Adipocyte (in vitro differentiated cells): ENCODE measurements at places on chromosomes 1 and 21.

GRCh38 chr1:85428471-85429089, 36.4 kb downstream of the DDAH1 start:
- DNase-seq, result no peak

- DNase-seq, result no peak
These were observed 52.5 kb upstream of the HSPA13 start for GRCh38 chr21:14435423-14435822.

GRCh38 chr1:23963617-23964234, 4.1 kb downstream of the PNRC2 start:
- DNase-seq, result no peak

DNA sequence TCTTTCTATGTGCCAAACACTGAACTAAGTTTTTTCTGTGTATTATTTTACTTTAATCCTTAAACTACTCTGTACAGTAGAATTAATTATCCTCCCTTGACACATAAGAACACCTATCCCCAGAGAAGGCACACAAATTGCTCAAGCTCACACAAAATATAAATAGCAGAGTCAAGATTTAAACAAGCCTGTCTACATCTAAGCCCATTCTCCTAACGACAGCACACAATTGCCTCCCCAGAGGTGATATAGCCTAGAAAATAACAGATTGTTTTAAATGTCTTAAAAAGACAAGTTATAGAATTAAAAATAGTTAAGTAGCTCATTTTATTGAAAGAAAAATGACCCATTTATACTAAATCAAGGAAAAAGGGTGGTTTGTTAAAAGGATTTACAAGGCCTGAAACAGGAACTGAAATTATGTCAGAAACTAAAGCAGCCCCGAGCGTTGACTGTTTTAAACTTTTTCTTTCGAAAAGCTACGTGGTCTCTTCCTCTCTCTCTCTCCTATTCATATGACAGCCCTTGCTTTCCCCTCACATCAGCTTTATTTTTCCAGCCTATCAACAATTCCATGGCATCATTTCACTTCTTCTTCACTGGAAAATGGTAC, 30.5 kb downstream of the TNFSF18 start:
- DNase-seq, result no peak

DNA sequence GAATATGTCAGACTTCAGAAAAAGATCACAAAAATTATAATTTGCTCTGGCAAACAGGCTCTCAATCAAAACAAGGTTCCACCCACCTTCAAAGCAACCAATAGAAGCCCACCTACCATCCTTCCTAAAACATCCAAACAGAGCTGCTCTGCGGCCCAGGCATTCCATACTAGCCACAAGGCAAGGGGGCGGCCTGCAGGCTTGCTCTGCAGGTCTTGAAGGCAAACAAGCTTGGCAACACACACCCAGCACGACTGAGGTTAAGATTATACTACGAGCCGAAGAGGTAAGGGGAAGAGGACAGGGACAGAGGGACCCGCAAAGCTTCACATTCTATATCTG, 207.3 kb downstream of the SLC45A1 start:
- DNase-seq, result peak; percentile 69

- peak; percentile 7 for DNase-seq
These were observed 43.1 kb upstream of the TNFSF18 start for GRCh38 chr1:173093691-173094445.

GRCh38 chr1:168631671-168632400, 55.4 kb downstream of the XCL1 start:
- DNase-seq, result no peak

DNA sequence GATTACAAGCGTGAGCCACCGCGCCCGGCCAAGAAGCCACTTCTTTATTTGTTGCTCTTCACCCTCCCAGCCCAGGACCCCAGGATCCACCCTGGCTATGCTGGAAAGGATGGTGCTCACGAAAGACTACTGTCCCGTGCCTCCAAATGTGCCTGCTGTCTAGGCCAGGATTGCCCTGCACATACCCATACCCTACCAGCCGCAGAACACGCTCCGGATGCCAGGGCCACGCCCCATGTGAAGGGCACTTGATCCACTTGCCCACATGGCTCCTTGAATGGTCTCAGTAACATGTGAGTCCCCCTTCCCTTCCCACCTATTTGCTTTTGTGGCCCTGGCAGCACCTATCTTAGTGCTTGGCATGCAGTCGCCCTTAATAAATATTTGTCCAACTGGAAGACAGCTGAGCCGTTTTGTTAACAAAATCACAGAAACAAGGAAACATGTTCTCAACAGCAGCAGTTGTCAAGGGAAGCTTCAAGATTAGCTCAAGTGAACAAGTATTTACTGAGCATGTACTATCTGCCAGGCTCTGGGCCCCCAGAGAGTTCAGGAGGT, 13.8 kb upstream of the UBXN10 start:
- no peak for DNase-seq

DNA sequence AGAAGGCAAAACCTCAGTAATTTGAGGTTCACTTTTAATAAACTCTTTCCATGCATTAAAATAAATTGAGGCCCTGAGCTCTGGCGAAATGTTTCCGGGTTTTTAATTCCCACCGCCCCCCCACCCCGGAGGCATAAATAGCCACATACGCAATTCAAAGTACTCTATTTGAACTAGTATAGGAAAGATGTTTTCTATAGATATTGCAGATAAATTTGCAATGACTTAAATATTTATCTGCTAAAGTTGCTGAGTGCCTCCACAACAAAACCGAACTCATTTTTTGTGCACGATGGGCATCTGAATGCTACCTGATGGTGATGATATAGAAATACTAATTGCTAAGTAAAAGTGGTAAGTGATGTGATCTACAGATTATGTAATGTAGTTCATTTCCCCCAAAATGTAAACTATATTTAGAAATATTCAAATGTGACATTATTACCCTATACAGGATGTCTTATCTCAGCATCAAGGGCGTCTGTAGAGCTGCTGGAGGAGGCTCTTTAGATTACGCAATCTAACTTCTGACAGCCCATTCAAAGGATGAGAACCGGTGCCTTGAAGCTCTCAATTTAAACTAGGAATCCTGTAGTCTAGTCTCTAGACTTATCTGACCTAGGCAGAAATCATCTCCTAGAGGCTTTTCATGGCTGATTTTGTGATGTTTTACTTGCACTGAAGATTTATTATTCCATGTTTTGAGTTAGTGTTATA, 8.5 kb downstream of the IRF2BP2 start:
- DNase-seq, result peak; percentile 72

GRCh38 chr1:182367926-182368325, 23.7 kb downstream of the GLUL start:
- DNase-seq, result no peak

DNA sequence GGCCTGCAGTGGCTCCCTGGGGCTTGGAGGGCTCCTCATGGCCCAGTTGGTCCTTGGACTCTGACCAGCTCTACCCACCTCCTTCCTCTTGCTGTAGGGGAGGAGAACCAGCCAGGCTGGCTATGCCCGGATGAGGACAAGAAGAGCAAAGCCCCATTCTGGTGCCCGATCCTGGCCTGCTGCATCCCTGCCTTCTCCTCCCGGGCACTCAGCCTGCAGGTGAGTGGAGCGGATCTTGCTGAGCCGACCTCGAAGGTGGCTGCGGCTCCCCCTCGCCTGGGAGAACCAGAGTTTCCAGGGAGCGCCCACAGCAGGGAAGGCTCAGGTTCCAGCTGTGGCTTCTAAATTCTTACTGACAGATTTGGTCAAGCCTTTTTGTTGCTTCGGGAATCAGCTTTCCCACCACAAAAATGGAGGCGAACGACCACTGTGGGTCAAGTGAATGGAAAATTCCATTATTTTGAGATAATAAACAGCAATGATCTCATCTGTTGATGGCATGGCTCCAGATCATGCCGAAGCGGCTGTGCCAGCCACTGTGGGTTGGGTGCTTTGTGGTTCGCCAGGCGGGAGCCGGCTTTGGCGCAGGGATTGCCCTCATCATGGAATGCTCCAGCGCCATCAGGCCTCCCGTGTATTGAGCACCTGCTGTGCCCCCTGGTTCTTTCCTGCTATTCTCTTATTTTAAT, 106.5 kb upstream of the ACTL8 start:
- DNase-seq, result no peak

DNA sequence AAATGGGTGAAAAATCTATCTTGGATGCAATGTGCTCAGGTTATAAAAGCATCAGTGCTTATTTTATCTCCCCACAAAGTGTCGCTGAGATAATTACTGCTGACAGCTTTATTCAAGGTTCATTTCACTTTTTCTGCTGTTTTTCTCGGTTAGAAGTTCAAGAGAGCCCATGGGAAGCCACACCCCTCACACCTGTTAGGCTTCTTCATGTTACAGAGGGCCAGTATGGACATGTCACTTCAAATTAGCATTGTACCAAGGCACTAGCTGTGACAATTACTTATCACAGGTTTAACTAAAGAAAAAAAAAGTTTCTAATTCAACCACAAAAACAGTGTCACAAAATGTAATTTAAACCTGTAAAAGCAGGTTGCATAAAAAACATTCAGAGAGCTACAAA, 187.3 kb upstream of the DMRTA2 start:
- DNase-seq, result no peak

DNA sequence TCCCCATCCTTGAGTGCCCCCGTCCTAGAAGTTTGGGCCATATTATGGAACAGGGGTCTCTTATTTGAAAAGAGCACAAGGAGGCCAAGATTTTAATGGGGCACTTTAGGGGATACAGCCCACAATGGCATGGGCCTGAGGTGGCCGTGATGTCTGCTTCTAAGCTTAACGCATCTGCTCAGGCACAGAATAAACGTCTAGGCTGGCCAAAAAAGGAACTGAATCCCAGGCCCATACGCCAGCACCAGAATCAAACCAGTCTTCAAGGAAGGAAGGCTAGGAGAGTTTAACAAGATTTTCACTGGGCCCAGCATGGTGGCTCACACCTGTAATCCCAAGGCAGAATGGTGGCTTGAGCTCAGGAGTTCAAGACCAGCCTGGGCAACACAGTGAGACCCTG, 9.2 kb upstream of the SARS1 start:
- no peak for DNase-seq

DNA sequence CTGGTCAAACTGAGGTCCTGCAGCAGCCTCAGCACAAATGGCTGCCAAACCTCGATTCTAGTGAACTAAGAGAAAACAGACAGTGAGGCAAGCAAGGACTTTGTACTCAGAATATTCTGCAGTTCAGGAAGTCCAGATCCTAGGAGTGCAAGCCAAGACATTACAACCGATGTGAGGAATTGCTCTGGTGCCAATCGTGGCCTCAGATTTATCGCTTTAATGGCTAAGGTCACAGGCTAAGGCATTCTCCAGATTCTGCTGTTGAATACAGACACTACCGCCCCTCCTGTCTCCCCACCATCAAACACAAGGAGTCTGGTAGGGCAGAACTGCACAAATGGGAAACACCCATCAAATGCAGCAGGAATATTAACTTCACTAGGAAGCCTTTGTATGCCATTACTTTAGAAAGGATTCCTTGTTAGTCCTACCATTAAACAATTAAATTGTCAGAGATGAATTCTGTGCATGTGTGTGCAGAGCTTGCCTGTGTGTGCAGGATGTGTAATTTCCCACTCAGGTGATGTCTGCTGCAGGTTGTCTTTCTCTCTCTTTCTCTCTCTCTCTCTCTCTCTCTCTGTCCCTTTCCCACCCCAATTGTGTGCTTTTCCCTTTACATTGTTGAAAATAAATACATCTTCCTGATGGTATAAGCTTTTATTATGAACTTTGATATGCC, 9.2 kb upstream of the SERTAD4 start:
- DNase-seq, result no peak

DNA sequence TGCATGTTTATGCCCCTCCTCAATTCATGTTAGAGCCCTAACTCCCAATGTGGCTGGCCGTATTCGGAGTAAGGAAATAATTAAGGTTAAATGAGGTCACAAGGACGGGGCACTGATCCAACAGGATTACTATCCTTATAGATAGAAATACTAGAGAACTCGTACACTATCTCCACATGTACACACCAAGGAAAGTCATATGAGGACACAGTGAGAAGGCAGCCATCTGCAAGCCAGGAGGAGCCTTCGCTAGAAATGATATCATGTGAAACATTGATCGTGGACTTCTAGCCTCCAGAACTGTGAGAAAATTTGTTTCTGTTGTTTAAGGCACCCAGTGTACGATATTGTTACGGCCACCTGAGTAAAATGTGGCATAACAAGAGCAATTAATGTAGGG, 79.7 kb downstream of the FAF1 start:
- no peak for DNase-seq

GRCh38 chr1:54371942-54372275, 34.3 kb downstream of the SSBP3 start:
- DNase-seq, result no peak

DNA sequence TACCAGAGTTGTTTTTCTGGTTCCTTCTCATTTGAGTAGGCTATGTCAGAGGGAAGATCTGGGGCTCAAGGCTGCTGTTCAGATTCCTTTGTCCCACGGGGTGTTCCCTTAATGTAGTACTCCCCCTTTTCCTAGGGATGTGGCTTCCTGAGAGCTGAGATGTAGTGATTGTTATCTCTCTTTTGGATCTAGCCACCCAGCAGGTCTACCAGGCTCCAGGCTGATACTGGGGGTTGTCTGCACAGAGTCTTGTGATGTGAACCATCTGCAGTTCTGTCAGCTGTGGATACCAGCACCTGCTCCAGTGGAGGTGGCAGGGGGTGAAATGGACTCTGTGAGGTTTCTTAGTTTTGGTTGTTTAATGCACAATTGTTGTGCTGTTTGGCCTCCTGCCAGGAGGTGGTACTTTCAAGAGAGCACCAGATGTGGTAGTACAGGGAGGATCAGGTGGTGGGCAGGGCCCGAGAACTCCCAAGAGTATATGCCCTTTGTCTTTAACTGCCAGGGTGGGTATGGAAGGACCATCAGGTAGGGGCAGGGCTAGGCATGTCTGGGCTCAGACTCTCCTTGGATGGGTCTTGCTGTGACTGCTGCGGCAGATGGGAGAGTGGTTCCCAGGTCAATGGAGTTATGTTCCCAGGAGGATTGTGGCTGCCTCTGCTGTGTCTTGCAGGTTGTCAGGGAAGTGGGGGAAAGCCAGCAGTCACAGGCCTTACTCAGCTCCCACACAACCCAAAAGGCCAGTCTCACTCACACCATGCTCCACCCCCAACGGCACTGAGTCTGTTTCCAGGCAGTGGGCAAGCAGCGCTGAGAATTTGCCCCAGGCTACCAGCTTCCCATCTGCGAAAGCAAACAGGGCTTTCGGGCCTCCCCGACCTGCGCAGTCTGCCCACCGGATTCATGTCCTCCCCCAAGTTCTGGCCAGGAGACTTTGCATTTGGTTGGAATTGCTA, 64.2 kb downstream of the SERINC2 start:
- peak; percentile 24 for DNase-seq

GRCh38 chr1:186536273-186536890, 75.5 kb upstream of the PDC start:
- DNase-seq, result peak; percentile 49

DNA sequence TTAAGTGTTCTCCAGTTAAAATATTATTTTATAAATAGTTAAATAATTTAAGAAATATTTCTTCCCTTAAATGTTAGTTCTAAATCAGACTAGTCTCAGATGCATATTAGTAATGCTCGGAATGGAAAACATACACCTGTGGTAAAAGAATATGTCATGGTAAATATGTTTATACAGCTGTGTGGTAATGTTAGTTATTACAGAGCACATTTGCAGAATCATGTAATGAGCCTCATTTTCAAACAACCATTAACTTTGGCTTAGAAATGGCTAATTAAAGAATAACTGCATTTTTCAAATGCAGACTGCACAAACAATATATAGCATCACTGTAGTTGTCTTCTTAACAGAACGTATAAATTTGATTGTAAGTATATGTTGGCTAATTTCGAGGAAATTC, 90.3 kb downstream of the DISP1 start:
- no peak for DNase-seq

GRCh38 chr1:164806531-164806930, 247.5 kb downstream of the PBX1 start:
- no peak for DNase-seq

GRCh38 chr1:156102633-156103511, 11.6 kb upstream of the LMNA start:
- DNase-seq, result peak; percentile 63
